ENCODE measurements at places on chromosomes 16 and 17. TPM values are rescaled to one million over a fixed set of nuclear protein-coding genes. Genes with fewer than 3 reads are reported as not detected.
A peak's percentile ranks its signal among the peaks of the same experiment; 100 is the strongest.

Gene CDR2L
- total RNA-seq = 3.4 TPM

Gene ZSCAN10
- 1.4 TPM for total RNA-seq

Gene PRDM7
- total RNA-seq = not detected

Gene IRX3
- 17.6 TPM for total RNA-seq

Gene SP6
- 1.2 TPM for total RNA-seq

Gene DLG4
- total RNA-seq = 7.6 TPM

Gene SRCIN1
- 8.6 TPM for total RNA-seq

- peak; percentile 61 for DNase-seq
These were observed 932 bp downstream of the ZNF267 start for GRCh38 chr16:31874366-31875111.

DNA sequence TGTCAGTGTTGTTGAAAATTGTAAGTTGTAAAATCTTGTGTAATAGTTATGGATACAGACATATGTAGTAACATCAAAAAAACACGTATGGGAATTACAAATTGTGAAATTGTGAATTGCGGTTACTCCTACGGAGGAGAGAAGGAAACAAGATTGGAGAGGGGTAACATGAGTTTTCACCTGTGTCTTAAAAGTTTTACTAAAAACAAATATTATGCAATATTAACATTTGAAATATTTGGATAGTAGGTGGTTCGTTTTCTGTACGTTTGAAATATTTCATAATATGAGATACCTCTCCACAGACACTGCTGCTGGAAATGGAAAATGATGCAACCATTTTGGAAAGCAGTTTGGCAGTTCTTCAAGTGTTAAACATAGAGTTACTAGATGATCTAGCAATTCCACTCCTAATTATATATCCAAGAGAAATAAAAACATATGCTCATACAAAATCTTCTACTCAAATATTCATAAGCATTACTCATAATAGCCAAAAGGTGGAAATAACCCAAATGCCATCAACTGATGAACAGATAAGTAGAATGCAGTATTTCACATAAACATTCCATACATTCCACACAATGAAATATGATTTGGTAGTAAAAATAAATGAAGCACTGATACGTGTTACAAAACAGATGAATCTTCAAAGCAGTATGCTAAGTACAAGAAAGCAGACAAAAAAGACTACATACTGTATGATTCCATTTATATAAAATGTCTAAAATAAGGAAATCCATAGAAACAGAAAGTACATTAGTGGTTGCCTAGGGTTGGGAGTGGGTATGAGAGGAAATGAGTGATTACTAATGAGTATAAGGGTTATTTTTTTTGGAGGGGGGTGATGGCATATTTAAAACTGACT is 40.7 kb upstream of the ABCA10 start:
- DNase-seq = peak; percentile 90

DNA sequence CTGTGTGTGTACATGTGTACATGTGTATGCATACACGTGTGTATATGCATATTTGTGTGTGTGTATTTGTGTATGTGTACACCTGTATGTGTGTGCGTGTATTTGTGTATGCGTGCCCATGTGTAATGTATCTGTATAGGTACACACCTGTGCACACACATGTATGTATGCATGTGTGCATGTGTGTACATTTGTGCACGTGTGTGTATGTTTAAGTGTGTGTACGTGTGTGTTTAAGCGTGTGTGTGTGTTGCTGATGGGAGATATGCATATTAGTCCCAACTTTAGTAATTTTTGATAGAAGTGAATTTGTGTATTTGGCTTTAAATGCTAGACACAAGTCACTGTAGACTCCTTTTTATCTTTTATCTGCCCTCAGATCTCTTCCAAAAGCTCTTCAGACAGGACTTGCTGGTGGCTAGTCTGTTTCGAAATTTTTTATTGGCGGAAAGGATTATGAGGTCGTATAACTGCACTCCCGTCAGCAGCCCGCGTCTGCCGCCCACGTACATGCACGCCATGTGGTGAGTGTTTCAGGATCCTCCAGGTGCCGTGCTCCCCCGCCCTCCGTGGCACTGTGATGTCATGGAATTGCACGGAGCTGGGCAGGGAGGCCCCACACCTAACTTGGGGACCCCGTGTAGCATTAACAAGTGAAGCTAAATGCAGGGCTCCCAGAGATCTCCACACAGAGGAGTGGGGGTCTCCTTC is 168.8 kb upstream of the CHMP6 start:
- peak; percentile 62 for DNase-seq

DNA sequence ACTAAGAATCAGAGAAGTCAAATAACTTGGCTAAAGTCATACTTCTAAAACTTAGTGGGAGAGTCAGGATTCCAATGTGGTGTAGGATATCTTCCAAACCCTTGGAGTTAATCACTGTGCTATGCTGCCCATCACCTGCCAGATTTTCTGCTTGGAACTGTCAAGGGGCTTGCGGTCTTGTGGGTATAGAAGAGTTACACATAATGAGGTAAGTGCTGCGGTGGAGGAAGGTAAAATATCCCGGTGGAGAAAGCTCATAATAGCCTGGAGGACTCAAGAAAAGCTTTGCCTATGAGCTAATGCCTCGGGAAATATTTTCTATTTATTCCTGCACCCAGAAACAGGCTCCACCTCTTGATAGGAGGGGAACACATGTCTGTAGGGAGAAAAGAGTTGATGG is 195.6 kb downstream of the UTP18 start:
- DNase-seq = no peak

DNA sequence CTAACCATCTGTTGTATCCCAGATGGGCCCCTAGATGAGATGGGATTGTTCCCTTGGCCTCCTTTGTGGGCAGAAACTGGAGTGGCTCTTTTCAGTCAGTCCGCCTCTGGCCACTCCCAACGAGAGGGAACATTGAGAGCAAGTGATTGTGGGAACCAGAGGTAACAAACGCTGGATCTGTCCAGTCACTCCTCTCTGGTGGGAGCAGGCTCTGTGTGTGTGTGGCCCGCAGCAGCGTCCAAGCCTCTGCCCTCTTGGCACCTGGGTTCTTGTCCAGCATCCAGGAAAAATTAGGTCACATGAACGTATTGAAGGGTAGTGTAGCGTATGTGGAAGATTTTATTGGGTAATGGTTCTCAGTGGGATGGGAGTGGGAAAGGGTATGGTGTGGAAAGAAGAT is 101.9 kb upstream of the COX10 start:
- no peak for DNase-seq

DNA sequence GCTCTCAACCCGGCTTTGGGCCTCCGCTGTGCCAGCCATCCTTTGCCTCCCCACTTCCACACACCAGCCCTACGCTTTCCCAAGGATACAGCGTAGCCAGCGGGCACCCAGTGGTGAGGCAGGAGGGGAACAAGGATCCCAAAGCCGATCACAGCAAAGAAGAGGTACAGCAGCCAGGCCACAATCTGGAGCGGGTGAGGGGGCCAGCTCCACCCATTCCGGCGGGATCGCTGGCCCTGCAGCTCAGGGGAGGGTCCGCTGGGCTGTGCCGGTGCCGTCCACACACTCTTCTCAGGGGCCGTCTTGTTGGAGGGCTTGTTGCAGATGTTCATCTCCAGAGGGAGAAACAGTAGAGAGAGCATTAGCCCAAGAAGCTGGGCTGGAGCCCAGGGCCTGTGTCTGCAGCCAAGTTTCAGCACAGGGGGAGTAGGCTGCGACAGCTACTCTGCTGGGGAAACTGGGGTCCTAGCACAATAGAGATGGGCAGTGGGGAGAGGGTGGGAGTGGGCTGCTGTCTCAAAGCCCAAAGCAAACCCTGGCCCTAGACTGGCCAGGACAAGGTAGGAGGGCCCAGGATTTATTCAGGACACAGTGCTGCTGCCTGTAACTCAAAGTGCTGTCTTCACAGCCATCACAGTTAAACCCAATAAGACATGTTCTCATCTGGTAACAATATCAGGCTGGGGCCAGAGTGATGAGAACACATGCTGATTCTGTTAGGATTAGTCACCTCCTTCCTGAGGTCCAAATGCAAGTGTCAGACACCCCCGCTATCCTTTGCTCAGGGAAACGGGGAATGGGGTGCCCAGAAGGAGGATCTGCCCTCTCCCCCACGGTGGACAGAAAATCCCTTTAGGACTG is 9.9 kb downstream of the ZDHHC1 start:
- DNase-seq = peak; percentile 36

- no peak for DNase-seq
These were observed 19.8 kb upstream of the ZFP90 start for GRCh38 chr16:68519225-68519745.

GRCh38 chr17:54864636-54865356 is 35.9 kb upstream of the TOM1L1 start:
- DNase-seq = no peak

- no peak for DNase-seq
These were observed 37.2 kb downstream of the LITAFD start for GRCh38 chr16:8919089-8919933.

DNA sequence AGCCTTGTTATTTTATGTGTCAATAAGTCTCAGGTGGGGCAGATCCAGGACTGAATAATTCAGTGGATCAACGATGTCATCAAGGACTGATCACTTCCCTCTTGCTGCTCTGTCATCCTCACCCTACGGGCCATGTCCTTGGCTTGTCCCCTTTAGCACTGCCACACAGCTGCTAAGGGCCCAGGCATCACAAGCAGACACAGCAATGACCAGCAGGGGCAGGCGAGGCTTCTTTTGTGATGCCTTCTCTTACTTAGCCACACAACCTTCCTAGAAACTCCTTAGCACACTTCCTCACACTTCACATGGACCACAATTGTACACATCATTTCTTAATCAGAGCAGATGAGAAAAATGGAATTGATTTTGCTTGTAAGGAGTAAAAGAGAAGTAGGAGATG is 356.3 kb upstream of the SOX9 start:
- peak; percentile 36 for DNase-seq

GRCh38 chr17:58207451-58207850 is 11.6 kb downstream of the MKS1 start:
- no peak for DNase-seq

GRCh38 chr17:45307290-45308015 is 9.4 kb downstream of the MAP3K14 start:
- DNase-seq = peak; percentile 88

- DNase-seq = peak; percentile 60
These were observed 224.2 kb downstream of the BCAS3 start for GRCh38 chr17:60901806-60902205.

GRCh38 chr16:67666032-67666551 is 458 bp downstream of the ENKD1 start:
- DNase-seq = no peak

GRCh38 chr17:40900809-40901356 is 15.8 kb upstream of the KRT20 start:
- DNase-seq = no peak

DNA sequence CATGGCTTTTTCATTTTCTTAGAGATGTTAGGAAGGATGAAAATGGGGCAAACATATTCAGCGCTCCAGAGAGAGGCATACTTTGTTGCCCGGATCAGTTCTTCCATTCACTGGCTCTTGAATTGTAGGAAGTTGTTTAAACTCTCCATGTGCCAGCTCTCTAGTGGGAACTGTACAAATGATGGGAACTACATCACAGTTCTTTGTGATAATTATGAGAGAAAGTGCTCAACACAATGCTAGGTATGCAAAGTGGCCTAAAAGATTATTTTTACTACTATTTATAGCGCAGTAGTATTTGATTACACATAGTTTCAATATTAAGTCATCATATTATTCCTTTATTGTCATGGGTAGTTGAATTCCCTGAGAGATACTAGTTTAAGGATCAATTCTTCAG is 268.5 kb downstream of the RBFOX1 start:
- DNase-seq = no peak
